ENCODE measurements at places on chromosomes 7 and 10.

DNA sequence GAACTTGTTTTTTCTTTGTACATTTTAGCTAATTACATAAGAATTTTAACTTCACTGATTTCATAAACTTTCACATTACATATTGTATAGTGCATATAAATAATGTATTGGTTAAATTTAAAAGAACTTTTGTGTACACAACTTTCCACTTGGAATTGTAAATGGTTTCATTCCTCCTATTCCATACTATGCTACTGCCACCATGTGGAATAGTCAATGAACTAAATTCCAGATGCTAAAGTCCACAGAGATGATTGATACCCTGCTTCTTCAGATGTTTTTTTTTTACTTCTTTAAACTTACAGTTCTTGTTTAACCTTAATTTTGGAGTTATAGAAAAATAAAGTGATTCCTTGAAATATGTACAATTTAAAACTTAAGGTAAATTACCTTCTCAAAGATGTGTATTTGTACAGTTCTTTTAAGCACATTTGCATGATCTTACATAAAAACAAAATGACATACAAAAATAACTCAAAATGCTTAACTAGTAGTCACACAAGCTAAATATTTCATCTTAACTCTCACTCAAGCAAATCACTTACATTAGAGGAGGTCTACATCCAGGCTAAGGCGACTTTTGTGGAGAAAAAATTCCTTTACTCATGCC, 247.6 kb upstream of the HGF start:
- DNase-seq: no peak

GRCh38 chr7:105875505-105875904, 894 bp downstream of the ATXN7L1 start:
- DNase-seq: no peak

- no peak for DNase-seq
Measured at GRCh38 chr7:4906682-4907081, 23.2 kb upstream of the RADIL start.

DNA sequence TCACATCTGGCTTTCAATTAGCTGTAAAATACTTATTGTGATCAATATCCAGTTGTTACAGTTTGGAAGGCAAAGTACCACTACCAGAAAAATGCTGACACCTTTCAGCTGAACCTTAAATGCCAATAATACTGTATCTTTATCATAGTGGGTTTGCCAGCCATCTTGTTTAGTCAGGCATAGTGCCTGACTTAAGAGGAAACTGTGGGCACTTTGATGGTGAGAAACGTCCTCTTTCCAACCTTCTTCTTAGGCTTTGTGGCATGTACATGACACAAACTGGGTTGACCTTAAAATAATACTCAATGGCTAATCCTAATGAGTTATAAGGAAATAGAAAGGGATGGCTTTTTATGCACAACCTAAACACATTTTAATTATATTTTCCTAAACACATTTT, 52.3 kb upstream of the PRR15 start:
- no peak for DNase-seq

DNA sequence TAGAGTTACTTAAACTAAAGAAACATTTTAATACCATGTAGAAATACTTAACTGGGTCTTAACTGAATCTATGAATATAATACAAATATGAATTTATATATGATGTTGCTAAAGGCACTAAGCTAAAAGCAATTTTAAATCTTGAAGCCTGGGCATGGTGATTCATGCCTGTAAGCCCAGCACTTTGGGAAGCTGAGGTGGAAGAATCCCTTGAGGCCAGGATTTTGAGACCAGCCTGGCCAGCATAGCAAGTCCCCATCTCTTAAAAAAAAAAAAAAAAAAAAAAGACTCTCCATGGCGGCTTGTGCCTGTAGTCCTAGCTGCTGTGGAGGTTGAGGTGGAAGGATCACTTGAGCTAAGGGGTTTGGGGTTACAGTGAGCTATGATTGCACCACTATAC, 95.3 kb downstream of the CCSER2 start:
- no peak for DNase-seq

- no peak for DNase-seq
Measured at GRCh38 chr7:49613759-49614158, 159.7 kb upstream of the VWC2 start.

DNA sequence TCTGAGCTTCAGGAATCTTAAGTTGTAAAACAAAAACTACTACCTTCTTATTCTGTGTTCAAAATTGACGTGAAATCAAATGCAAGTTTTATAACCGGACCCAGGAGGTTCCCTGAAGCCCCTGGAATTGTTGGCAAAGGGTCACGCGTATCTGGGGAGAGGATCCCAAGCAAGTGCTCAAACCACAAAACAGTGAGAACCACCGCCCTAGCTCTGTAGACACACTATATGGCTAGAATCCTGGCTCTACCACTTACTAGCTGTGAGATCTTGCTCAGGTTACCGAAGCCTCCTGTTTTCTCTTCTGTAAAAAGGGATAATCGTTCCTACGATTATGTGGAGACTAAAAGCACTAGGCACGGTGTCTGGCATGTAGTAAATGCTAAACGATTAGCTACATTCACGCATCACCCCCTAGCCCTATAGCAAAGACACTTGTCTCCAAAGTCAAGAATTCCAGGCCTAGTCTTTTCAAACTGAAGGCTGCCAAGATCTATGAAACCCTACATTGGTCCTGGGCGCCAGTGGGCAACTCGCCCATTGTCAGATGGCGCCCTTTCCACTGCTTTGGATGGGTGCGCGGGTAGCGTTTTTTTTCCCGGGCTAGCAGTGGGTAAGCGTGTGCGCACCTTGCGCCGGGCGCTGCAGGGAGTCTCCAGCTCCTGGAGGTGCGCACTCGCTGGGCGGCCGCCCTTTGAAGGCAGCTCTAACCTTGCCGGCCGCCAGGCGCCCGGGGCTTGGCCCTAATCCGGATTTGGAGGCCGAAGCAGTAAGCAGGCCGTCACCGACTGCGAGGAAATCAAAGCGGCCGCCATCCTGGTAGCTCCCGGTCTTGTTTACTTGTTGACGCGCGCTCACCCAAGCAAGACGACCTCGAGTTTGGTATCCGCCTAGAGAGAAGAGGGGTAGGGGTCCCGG, 11.6 kb upstream of the NKX2-3 start:
- DNase-seq: no peak

- no peak for DNase-seq
Measured at GRCh38 chr10:79098596-79099015, 29.8 kb downstream of the ZMIZ1 start.

DNA sequence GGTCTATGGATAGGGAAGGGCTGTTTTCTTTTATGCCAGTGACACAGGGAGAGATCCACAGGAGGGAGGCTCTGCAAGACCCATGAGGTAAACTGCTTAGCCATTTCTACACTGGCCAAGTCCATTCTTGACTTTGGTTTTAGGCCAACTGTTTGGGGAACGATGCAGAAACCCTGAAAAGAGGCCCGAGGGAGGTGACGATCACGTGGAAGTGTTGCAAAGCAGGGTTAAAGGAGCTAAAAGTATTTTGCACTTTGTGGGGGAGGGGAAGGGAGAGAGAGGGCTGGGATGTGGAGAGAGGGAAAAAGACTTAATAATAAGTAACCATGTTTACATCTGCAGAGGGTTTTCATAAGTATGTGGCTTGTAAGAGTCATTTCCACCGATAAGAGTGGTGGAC, 239.7 kb downstream of the EMX2 start:
- no peak for DNase-seq

Data from retinal pigment epithelial cell (primary cell).